ENCODE measurements at places on chromosomes 11 and 22. TPM values are rescaled to one million over a fixed set of nuclear protein-coding genes. Genes with fewer than 3 reads are reported as not detected.

Gene TBX1
- total RNA-seq, result 1.9 TPM

- DNase-seq, result no peak
These were observed 5.7 kb upstream of the FBXO3 start for GRCh38 chr11:33779849-33780528.

- no peak for DNase-seq
These were observed 13.7 kb downstream of the PIWIL3 start for GRCh38 chr22:24760708-24761306.

DNA sequence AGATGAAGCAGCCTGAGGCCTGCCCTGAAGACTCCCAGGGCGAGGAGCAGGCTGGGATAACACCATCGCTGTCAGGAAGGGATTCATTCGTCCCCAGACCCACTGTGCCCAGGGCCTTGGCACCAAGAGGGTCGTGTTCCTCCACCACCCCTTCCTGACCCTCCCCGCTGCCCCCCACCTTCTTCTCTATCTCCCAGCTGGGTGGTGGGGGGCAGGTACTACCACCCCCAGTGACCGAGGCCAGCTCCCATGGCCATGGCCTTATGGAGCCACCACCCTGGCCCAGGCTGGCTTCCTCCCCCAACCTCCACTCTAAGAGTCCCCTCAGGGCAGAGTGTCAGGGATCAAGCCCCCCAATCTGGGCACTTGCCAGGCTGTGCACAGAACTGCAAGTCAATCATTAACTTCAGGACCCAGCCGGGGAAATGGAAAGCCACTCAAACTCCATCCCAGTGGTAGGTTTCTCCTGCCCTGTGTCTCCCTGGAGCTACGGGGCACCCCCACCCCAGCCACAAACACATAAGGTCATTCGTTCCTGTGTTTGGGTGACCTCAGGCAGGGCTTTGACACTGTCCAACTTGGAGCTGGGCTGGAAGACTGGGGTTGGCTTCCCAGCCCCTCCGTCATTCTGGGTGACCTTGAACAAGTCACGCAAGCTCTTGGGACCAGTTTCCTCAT, 33.3 kb upstream of the WNT11 start:
- DNase-seq, result no peak

Gene KRTAP5-8
- total RNA-seq, result 0.35 TPM

DNA sequence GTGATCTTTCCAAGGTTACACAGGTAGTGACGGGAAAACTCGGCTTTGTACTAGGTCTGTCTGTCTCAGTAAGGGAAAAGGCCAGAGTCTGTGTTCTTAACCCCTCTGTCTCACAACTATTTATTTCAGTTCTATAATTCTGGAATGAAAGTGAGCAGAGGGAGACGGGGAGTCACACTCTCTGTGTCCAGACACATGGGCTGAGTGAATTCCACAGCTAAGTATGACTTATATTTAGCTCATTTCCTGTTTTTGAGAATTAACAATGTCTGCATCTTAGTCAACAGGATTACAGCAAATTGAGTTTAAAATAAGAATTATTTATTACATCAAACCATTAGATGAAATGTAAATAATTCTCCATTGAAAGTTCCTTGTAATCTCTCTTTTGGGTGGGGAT, 62.5 kb upstream of the OR4B1 start:
- DNase-seq, result no peak

Data from colonic mucosa (tissue), 4 donors.